Stimulated activated CD8-positive, alpha-beta memory T cell treated with anti-CD3 and anti-CD28 coated beads, Interleukin-4, amount 100 ng/mL, for 4 hours (primary cell): ENCODE measurements at places on chromosomes 7 and 10.

- DNase-seq = no peak
Observed at GRCh38 chr10:73586583-73586984, 4.6 kb downstream of the USP54 start.

DNA sequence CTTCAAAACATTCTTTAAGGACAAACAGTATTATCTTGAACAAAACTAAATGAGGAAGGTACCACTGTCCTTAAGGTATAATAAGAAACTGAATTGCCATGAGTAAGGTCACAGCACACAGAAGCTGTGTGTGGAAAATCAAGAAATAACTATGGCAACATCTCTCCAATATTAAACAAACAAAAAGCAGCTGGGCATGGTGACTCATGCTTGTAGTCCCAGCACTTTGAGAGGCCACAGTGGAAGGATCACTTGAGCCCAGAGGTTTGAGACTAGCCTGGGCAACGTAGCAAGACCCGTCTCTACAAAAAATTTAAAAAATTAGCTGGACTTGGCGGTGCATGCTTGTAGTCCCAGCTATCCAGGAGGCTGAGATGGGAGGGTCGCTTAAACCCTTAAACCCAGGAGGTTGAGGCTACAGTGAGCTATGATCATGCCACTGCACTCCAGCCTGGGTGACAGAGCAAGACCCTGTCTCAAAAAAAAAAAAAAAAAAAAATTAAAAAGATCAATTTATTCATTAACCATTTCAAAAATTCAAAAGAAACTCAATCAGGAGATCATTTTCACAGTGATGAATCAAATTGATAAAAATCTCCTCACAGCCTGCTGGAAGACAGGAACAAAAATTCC lies 195.4 kb downstream of the SKIDA1 start:
- DNase-seq = no peak

DNA sequence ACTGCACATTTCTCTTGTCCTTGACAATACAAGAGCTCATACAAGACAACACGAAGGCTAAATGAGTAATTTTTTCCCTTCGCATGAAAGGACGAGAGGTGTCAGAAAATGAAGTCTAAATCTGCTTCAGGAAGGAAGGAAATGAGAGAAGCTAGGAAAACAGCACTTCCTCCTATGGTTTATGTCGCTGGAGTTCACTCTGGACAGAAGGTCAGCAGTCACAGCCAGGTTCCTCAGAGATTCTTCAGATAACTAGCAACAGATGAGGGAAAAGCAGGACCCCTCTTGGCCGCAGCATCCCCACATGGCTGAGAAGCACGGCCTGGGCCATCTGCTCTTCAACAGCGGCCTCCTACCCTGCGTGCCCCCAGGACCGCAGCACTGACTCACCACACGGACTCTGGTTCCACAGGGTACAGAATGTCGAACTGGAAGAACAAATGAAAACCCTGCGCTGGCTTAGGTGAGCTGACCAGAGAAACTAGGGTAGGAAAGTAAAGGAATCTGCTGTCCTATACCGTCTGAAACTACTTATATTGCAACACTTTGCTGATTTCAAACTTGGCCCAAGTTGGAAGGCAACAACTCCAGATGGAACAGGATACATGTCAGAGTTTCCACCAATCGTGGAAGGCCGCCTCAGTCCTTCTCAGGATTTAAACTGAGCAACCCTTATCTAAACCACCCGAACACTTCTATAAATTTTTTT lies 26.3 kb downstream of the DNMBP start:
- DNase-seq = no peak

DNA sequence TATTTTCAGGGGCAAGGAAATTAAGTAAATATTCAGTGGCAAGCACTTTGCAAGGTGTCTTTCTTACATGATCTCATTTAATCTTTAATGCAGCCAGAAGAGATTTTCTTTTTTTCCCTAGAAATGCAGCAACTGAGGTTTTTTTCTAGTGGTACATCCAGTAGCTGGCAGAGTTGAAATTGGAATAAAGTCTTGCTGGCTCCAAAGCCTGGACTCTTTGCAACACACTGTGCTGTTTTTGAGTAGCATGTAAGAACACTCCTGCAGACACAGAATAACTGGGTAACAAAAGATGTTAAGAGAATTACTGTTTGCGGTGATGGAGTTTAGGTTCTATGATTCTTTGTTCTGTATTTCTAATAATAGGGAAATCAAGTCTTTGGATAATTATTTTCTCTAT lies 123.6 kb downstream of the PON1 start:
- no peak for DNase-seq

- no peak for DNase-seq
Observed at GRCh38 chr10:97778452-97779302, 6.9 kb upstream of the SFRP5 start.

DNA sequence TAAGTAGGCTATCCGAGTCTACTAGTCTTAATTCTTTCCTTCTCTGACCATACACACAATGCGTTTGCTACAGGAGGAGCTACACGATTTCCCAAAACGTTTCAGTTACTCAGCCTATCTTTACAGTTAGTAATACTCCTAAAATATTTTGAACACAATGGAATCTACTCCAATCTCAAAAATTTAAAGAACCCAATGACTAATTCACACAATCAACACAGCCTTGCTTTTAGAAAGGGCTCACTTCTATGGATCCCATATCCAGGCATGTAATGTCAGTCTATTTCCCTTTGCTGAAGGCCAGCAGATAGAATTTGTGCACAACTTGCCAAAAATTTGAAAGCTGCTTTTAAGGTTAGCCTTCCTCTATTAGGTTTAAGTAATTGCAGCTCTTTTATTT lies 107.2 kb downstream of the VPS41 start:
- no peak for DNase-seq

GRCh38 chr7:80520199-80520598 lies 8.3 kb upstream of the GNAT3 start:
- no peak for DNase-seq

DNA sequence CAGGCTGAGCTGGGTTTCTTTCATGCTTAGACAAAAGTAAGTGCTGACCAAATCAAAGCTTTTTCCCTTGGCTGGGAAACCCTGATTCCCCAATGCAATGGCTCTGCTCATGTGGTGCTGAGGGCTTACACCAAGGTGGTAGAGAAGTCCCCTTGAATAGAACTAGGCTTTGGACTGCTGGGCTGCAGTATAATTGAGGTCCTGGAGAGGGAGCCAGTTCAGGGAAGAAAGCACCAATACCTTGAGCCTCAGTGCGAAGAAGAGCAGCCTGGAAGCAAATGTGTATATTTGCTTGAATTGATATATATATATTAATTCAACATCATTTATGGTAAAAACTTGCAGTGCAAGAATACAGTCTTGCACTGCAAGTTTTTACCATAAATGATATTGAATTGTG lies 391.1 kb downstream of the RPS24 start:
- DNase-seq = no peak

GRCh38 chr7:43554423-43554822 lies 28.5 kb upstream of the STK17A start:
- no peak for DNase-seq

DNA sequence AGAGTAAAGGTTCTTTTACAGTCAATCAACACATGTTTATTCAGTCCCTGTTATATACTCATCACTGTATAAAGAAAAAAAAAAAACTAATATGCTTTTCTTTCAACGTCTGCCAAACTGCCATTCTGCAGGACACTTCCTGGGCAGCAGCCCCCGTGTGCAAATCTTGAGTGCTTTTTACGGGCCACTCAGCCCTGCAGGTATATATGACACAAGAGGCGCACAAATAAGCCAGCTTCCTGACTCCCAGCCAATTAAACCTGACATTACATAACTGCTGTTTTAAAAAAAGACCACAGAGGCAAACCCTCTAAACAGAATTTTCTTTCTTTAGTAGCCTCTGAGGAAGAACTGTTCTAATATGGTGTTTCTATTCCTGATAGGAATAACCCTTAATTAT lies 263.0 kb upstream of the NEBL start:
- no peak for DNase-seq

- DNase-seq = peak; percentile 67
Observed at GRCh38 chr10:79331709-79332108, 15.6 kb upstream of the PPIF start.

- DNase-seq = no peak
Observed at GRCh38 chr7:158077934-158078910, 509.4 kb downstream of the PTPRN2 start.

DNA sequence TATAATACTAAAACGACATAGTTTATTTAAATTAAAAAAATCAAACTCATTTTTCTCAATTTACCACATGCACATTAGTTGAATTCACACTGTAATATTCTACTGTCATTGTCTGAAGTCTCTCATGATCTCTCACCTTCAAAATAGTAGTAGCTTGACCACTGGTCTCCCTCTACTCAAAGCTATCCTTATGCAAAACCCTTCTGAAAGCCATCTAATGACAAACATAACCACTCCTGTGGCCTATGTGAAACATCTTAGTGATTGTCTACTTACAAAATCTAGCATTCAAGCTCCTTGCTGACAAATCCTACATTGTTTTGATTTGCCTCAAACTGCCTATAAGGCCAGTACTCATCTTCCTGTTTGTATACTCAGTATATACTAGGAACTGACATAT lies 606.0 kb upstream of the GHITM start:
- DNase-seq = no peak

DNA sequence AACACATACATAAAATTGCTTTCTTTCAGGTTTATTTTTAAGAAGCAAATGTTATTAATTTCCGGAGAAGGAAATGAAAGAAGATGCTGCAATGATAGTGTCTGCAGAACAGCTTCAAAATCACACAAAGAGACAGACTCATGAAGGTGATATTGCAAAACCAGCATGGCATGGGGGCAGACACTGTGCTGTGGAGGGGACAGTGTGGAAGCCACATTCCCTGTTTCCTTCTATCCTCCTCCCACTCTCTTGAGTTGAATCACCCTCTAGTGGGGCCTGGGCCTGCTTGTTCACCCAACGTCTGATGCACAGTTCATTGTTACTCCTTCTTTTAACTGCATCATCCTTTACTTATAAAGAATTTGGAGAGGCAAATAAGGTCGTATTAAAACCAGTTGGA lies 104.0 kb upstream of the INSIG1 start:
- DNase-seq = no peak

- DNase-seq = no peak
Observed at GRCh38 chr10:11875494-11876281, 52.5 kb downstream of the PROSER2 start.

DNA sequence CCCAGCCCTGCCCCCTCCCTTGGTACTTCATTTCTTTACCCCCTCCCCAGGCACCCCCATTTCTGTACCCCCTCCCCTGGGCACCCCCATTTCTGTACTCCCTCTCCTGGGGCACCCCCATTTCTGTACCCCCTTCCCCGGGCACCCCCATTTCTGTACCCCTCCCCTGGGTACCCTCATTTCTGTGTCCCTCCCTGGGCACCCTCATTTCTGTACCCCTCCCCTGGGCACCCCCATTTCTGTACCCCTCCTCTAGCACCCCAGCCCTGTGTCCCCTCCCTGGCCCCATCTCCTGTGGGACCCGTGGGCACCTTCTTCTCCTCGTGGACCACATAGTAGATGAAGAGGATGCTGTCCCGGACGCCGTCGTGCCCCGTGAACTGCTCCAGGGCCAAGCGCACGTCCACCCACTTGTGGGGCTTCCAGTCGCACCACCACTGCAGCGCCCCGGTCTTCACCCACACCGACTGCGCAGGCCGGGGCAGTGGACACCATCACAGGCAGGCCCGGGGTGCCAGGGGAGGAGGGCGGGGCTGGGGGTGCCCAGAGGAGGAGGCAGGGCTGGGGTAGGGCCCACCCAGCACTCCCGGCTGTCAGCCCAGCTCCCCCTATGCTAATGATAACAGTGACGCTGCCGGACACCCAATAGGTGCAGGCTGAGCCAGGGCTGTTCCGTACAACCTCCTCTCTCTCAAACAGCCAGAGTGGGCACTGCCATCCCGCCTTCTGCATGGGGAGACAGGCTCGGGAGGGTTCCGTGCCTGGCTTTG lies 20.4 kb downstream of the TECPR1 start:
- no peak for DNase-seq

DNA sequence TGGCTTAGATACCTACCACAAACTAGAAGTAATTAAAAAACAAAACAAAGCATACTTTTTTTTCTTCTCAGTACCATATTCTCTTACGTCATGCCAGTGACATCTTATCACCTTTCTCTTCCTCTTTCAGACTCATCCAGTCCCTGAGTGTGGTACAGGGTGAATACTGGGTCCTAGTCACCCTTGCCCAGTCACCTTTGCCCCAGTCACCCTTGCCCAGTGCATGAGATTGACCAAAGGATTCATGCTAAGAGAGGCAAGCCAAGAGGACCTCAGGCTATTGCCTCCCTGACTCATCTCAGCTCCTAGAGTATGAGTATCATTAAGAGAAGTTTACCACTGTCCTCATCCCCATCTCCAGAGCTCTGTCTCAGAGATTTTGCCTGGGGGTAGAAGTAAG lies 10.0 kb upstream of the TSPAN12 start:
- no peak for DNase-seq

GRCh38 chr10:95291365-95292039 lies 699 bp upstream of the PDLIM1 start:
- no peak for DNase-seq

DNA sequence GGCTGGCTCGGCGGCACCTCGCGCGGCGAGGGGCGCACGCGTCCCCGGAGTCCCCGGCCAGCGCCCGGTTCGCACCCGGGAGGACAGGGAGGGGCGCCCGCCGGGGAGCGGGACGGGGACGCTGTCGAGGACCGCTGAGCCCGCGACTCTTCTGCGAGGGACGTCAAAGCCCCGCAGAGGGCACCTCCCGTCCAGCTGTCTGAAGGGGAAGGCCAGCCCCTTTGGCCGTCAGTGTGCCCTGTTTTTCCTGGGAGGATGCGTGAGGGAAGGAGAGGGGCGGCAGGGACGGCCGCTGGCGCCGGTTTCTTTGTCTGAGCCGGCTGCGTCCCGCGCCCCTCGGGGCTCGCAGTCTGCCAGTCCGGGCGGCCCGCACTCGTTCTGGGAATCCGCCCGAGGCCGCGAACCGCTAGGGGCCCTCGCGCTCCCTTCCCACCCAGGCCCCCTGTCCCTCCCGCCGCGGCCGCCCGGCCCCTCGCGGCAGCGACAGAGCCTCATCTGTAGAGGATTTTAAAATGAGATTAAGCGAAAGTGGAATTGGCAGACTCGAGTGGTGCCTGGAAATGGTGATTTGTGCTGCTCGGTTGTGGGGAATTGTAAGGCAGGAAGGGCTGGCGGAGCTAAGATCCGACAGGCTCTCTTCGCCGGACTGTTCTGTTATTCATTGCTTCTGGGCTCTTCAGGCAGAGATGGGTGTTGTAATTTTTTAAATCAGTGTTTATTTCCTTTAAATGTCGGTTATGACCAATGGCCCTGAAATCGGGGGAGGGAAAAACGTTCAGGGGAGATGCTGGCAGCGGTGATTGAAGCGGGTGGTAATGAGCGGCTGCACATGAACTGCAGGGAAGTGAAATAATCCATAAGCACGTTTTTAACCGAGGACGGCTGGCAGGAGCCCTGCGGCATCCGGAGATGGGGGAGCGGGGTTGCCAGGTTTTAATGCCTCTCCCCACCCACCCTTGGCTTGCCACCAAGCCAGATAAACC lies 618 bp upstream of the RELN start:
- DNase-seq = no peak
